NCI-H1105 treated with DMSO at 0.1 percent for 48 hours (cell line): ENCODE measurements at places on chromosomes 1 and 21.

DNA sequence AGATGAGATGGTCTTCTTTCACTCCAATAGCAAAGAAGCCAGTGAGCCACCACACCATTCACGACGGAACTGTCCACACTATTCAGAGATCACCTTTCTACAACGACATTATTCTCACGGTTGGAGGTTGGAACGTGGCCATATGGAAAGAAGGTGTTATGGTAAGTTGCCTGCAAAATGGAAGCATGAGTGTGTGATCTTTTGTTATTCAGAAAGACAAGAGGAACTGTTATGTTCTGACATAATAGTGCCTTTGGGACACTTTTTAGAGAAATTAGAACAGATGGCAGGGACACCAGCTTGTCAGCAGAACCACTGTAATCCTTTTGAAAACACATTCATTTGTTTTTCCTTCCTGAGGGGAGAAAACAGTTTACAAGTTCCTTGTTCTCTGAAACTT, 75.8 kb upstream of the MCOLN3 start:
- DNase-seq: peak; percentile 76

GRCh38 chr21:45643021-45643980, at the start of gene PCBP3:
Gene PCBP3 (plus strand): TSS chr21:45643725. CDS start chr21:45850086, 206,361 bp downstream.
- DNase-seq: peak; percentile 92

DNA sequence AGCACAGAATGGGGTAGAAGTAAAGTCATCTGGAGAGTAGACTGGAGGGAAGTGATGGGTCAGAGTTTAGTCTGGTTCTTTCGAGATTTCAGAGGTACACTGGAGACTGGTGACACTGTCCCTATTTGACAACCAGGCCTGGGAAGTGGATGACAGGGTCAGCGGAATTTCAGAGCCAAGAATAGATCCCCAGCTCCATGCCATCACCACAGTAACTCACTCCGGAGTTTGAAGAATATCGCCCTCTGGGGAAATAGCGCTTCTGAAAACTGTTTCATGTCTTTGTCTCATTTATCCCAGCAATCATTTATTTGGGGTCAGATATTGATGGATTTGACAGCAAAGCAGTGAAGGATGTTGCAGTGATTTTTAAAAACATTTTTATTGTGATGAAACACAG, 7.6 kb upstream of the NFASC start:
- no peak for DNase-seq

GRCh38 chr1:11858968-11859871, 475 bp upstream of the NPPB start:
- DNase-seq: no peak

- no peak for DNase-seq
These were observed 41.4 kb downstream of the RGS5 start for GRCh38 chr1:163161337-163161736.

DNA sequence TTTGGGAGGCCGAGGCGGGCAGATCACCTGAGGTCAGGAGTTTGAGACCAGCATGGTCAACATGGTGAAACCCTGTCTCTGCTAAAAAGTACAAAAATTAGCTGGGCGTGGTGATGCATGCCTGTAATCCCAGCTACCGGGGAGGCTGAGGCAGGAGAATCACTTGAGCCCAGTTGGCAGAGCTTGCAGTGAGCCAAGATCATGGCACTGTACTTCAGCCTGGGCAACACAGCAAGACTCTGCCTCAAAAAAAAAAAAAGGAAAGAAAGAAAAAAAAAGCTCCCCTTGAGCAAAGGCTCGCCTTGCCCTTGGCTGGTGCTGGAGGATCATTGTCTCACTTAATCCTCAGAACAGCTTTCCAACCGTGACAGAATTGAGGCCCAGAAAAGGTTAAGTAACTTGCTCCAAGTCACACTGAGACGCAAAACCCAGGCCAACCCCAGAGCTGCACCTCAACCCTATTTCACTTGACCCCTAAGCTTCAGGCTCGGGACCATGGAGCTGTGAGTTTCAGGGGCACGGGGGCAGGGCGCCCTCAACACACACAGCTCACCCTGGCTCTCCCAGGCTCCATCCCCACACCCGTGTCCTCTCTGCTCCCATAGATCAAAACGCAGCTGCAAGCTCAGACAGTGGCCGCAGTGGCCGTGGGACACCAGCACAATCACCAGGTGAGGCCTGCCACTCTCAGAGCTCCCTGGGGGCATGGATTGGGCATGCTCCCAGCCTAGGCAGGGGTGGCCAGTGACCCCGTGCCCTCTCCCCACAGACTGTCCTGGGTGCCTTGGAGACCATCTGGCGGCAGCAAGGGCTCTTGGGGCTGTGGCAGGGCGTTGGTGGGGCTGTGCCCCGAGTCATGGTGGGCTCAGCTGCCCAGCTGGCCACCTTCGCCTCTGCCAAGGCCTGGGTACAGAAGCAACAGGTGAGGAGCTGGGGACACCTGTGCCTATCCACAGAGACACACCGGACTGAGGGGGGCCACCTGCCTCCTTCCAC, 1.6 kb downstream of the SLC25A34 start:
- DNase-seq: no peak

DNA sequence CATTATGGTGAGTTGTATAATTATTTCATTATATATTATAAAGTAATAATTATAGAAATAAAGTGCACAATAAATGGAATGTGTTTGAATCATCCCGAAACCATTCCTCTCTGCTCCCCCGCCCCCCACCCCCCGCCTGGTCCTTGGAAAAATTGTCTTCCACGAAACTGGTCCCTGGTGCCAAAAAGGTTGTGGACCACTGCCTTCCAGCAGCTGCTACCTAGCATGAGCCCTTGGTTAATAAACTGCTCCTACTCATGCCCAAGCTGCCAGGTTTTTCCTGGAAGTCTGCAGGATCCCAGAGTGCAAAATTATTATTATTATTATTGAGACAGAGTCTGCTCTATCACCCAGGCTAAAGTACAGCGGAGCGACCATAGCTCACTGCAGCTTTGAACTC, 6.8 kb upstream of the IFNGR2 start:
- no peak for DNase-seq

DNA sequence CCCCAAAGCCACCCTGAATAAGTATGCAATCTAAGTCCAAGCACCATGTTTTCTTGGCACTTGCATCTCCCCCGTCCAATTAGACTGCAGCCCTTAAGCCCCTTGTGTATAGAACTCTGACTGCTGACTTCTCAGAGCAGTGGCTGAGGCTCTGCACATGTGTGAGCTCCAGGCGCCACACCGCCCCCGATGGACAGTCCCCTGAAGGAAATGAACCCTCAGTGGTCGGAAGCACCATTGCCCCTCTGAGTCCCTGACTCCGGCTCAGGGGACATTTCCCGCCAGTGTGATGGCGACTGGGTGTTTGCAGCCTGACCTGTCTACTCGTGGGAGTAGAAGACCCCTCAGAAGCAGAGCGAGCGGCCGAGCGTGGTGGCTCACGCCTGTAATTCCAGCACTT, 37.2 kb upstream of the SCCPDH start:
- DNase-seq: no peak

- DNase-seq: no peak
These were observed 76.5 kb downstream of the CD58 start for GRCh38 chr1:116494353-116494692.

- DNase-seq: no peak
These were observed 55.5 kb downstream of the SLC66A1 start for GRCh38 chr1:19367584-19368041.

DNA sequence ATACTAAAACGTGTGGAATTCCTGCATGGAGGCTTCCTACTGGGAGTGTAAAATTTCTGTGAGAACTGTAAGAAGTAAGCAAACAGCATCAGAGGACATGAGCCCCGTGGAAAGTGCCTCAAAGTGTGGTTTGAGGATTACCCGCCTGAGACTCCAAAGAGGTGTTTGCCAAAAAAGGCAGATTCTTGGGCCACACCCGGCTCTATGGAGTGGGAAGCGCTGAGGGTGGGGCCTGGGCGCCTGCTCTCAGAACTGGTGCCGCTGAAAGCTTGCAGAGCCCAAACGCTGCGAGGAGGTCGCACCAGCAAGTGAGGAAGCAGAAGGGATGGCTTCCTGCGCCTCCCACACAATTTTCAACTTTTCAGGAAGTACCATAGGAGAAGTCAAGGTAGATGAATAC, 43.0 kb upstream of the PSEN2 start:
- DNase-seq: no peak

GRCh38 chr1:222643606-222643937, 25.7 kb downstream of the MIA3 start:
- no peak for DNase-seq

DNA sequence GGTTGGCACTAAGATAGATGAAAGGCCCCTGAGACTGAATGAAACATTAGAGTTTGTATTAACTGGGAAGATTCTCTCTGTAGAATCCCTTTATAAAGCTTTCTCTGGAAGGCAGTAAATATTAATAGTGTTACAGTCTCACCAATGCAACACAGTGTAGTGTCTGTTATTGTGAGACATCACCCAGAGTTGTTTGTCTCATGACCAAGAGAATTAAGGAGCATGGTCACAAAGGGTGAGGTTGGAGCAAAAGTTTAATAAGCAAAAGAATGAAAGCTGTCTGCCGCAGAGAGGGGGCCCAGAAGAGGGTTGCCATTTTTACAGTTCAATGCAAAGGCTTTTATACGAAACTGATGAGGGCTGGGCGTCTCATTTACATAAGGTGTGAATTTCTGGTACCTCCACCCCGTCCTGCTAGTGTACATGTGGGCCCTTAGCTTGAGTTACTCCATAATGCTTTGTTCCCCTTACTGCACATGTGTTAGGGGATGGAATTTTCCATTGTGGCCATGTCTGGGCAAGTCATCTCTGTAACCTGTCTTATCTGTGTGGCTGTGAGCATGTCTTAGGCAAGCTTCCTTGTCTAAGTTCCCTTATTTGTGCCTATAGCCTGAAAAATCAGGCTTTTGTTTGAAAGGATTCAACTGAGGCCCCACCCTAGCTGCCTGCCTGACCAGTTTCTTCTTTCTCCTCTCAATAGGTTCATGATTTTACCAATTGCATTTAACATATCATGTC, 184.1 kb downstream of the RASAL2 start:
- no peak for DNase-seq

GRCh38 chr1:15950763-15951295, 25.1 kb downstream of the ZBTB17 start:
- DNase-seq: no peak

DNA sequence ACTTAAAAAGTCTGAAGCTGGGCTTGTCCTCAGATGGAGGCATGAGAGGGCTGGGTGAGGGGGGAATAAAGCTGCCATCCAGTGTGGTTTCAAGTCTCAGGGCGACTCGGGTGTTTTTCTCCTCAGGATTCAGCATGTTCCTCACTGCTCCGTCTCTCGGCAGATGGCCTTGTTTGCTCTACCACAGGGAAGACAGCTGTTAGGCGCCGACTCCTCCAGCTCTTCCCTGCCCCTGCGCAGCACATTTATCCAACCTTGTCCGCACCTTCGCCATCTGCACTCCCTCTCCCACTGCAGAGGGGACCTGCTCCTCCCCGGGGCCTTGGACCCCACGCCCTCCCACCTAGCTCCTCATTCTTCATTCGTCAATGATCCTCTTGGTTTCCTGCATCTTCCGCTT, 16.6 kb upstream of the S100A11 start:
- no peak for DNase-seq
